Testis (tissue), 5 donors: ENCODE measurements at places on chromosomes 2 and 18. TPM values are rescaled to one million over a fixed set of nuclear protein-coding genes. Genes with fewer than 3 reads are reported as not detected.

GRCh38 chr2:27720004-27720551, 51.4 kb upstream of the MRPL33 start:
- no peak for DNase-seq
- no peak overlapping the region for H3K4me3 ChIP-seq
- peaks cover 21% of the 10 kb centered on the region for H3K4me1 ChIP-seq
- H3K27ac ChIP-seq, result no peak overlapping the region

Gene INHBB
- 123 TPM for total RNA-seq

- H3K4me3 ChIP-seq, result no peak overlapping the region
- H3K36me3 ChIP-seq, result no peaks in the 10 kb centered on the region
- no peaks in the 10 kb centered on the region for H3K27me3 ChIP-seq
- no peaks in the 10 kb centered on the region for H3K4me1 ChIP-seq
- H3K27ac ChIP-seq, result no peak overlapping the region
Measured at GRCh38 chr18:58148954-58149471, 105.0 kb downstream of the NEDD4L start.

- H3K27me3 ChIP-seq, result no peaks in the 10 kb centered on the region
- DNase-seq, result no peak
- no peaks in the 10 kb centered on the region for H3K36me3 ChIP-seq
- no peak overlapping the region for H3K4me3 ChIP-seq
- H3K4me1 ChIP-seq, result no peaks in the 10 kb centered on the region
Measured at GRCh38 chr2:6445156-6445555, 420.6 kb downstream of the CMPK2 start.

GRCh38 chr2:56474412-56475158, 290.8 kb downstream of the CCDC85A start:
- no peaks in the 10 kb centered on the region for H3K27me3 ChIP-seq
- H3K4me3 ChIP-seq, result no peak overlapping the region
- DNase-seq, result no peak

DNA sequence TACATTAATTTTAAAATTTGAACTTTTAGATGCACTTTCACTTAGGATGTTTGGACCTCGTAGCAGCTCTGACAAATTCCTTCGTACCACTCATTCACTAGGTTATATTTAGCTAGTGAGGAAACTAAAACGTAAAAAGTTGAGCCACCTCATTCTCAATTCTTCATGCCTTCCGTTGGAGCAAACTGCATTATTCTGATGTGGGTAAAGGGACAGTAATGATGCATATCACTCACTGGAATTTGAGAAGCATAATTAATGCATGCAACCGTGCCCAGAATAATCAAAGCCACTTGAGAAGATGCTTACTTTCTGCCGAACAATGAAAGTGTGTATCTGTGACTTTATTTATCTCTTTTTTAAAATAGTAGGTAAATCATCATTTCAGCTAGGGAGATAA, 2.2 kb downstream of the CNOT9 start:
- H3K27ac ChIP-seq, result peak overlapping the region; percentile 95
- DNase-seq, result no peak
- H3K27me3 ChIP-seq, result no peaks in the 10 kb centered on the region
- H3K4me1 ChIP-seq, result peaks cover 18% of the 10 kb centered on the region
- no peaks in the 10 kb centered on the region for H3K36me3 ChIP-seq

DNA sequence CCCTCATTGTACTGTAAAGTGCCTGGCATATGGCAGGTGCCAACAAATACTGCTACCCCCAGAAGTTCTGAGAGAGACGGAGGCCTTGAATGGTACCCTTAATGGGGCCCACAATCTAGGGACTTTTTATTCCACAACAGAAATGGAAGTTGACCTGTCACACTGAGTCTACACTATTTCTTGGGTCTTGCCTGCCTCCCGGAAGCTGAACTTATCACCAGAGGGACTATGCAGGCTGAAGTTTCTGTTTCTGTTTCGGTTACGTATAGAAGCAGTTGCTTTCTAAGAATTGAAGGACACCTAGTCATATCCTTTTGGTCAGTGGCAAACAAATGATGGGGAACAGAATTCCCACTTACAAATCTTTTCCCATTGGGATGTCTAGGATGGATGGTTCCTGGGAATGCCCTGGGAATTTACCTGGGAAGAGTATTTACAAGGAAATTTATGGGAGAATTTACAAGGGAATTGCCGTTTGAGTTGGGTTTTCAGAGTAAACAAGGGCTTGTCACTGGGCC, 74.2 kb downstream of the HS1BP3 start:
- no peaks in the 10 kb centered on the region for H3K36me3 ChIP-seq
- DNase-seq, result no peak
- no peak overlapping the region for H3K4me3 ChIP-seq
- H3K27me3 ChIP-seq, result no peaks in the 10 kb centered on the region

GRCh38 chr2:28972778-28973335, 8.2 kb upstream of the TOGARAM2 start:
- H3K27ac ChIP-seq, result no peak overlapping the region
- no peaks in the 10 kb centered on the region for H3K27me3 ChIP-seq
- no peak overlapping the region for H3K4me3 ChIP-seq

Gene DSG4
- 0.31 TPM for total RNA-seq

- peaks cover 10% of the 10 kb centered on the region for H3K4me1 ChIP-seq
- no peaks in the 10 kb centered on the region for H3K27me3 ChIP-seq
- DNase-seq, result no peak
- H3K4me3 ChIP-seq, result no peak overlapping the region
- H3K36me3 ChIP-seq, result no peaks in the 10 kb centered on the region
Measured at GRCh38 chr18:77123320-77124231, 9.0 kb downstream of the MBP start.

GRCh38 chr18:61917818-61918217, 25.0 kb upstream of the RNF152 start:
- no peaks in the 10 kb centered on the region for H3K4me1 ChIP-seq
- no peak for DNase-seq
- no peaks in the 10 kb centered on the region for H3K27me3 ChIP-seq
- no peaks in the 10 kb centered on the region for H3K36me3 ChIP-seq
- H3K4me3 ChIP-seq, result no peak overlapping the region

Gene GALR1
- total RNA-seq, result 0.43 TPM

DNA sequence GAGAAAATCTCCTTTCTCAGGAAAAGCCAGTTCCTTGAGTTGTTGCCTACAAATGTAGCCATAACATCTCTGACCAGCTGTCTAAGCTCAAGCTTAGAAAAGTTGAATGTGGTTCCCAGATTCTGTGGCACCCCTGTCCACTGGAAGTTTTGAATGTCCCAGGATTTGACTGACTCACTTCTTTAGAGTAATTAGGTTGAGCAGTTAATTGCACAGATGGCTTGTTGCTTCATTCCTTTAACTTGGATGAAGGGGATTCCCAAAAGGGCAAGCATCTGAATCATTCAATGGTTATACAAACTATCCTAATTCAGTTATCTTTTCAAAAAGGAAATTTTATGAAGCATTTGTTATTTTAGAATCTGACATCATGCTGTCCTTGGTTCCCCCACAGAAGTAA, 374.7 kb downstream of the LNPK start:
- no peak overlapping the region for H3K4me3 ChIP-seq
- H3K27me3 ChIP-seq, result no peaks in the 10 kb centered on the region
- DNase-seq, result no peak
- no peaks in the 10 kb centered on the region for H3K36me3 ChIP-seq
